Activated T-cell treated with anti-CD3 and anti-CD28 coated beads, Interleukin-2, amount 50 U/mL, for 72 hours (primary cell): ENCODE measurements at places on chromosomes 7 and 10. TPM values are rescaled to one million over a fixed set of nuclear protein-coding genes. Genes with fewer than 3 reads are reported as not detected.

The ADAM8 gene
- 156 TPM for total RNA-seq

The HOXA9 gene
- total RNA-seq = not detected

The AGBL3 gene
- 2.4 TPM for total RNA-seq

The BAIAP2L1 gene
- total RNA-seq = 9.6 TPM

The TACC2 gene
- not detected for total RNA-seq

The SORCS1 gene
- total RNA-seq = not detected

The ITGB8 gene
- total RNA-seq = 0.02 TPM

The PTPN20 gene
- total RNA-seq = 1.1 TPM

The CALHM3 gene
- not detected for total RNA-seq

The CALHM1 gene
- total RNA-seq = not detected
